ENCODE measurements at places on chromosomes 11 and 22.

GRCh38 chr11:44737245-44738085 is 10.7 kb downstream of the TSPAN18 start:
- DNase-seq: no peak

DNA sequence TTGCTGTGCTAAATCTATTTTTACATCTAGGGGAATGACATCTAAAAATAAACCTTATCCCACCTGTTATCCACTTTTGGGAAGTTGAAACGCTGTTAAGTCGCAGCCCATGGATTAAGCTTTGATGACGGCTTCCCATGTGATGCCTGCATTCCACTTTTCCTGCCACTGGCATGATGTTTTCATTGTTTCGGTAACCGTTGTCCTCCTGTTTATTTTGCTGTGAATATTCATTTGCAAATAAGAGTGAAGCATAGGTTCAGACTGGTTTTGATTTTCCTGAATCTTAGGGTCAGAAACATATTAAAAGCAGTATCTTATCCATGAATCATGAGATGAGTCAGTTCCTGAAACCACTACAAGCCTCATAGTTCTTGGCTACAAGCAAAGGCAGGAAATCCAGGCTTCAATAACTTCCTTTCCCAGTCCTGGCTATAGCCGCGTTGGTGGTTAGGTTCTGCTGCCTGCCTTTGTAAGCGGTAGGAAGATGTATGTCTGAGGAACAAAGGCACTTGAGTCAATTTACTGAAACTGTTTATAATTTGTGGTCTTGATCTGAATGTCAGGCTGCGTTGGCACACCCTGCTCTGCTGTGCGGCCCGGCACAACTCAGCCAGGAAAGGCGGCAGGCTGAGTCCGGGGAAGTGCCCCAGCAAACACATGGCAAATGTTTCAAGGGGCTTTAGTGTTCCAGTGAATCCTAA is 19.4 kb downstream of the TEAD1 start:
- DNase-seq: peak; percentile 50

GRCh38 chr11:134374891-134375550 is 37.0 kb downstream of the B3GAT1 start:
- no peak for DNase-seq

DNA sequence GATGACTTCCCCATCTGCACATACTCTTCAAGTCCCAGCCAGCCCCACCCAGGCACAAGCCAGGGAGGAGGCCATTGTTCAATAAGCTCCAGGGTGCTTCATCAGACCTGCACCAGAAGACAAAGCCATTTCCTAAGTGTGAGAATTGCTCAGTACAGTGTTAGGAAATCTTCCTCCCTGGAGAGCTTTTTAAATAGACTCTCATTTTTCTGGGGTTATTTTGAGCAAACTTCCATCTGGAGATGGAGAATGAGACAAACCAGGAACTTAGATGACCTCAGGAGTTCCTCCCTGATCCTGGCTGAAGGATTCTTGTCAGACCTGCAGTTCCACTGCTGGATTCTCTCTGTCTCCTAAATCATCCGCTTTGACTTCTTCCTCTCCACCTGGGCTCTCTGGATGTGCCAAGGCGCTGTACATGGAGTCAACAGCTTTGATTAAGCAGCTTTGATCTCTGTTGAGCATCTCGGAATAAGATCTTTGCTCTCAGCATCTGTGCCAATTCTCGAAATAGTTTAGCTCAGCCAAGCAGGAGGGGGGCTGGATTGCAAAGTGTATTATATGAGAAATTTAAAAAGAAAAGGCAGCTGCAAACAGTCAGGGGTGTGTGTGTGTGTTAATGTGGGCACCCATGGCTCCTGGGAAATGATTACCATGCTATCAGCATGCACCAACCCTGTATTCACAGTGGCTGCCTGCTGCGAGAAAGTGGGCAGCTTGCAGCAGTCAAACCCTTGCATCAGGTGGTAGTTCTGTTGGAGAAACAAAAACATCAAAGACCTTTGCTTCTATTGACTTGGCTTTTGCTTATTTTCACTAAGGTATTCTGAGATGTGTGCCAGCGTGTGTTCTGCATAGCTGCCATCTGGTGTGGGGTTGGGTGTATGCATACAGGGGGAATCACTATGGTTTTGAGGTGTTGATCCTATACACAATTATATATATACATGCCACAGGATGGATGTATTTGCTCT is 70.2 kb upstream of the NAV2 start:
- no peak for DNase-seq

DNA sequence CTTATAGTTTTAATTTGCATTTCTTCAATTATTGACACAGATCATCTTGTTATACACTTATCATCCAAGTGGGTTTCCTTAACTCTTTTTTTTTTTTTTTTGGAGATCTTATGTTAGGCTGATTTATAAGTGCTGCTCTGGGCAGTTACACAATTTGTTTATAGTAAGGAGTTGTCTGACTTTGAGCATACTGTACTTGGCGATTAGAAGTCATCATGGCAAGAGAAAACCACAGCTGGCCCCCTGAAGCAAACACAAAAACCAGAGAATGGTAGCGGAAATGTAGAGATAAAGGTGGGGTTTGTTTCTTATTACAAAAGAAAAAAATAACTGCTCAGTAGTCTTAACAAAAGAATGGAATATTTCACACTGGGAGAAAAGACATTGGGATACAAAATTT is 292.6 kb downstream of the SWAP70 start:
- no peak for DNase-seq

GRCh38 chr11:75561426-75562047 is 516 bp upstream of the SERPINH1 start:
- DNase-seq: no peak

DNA sequence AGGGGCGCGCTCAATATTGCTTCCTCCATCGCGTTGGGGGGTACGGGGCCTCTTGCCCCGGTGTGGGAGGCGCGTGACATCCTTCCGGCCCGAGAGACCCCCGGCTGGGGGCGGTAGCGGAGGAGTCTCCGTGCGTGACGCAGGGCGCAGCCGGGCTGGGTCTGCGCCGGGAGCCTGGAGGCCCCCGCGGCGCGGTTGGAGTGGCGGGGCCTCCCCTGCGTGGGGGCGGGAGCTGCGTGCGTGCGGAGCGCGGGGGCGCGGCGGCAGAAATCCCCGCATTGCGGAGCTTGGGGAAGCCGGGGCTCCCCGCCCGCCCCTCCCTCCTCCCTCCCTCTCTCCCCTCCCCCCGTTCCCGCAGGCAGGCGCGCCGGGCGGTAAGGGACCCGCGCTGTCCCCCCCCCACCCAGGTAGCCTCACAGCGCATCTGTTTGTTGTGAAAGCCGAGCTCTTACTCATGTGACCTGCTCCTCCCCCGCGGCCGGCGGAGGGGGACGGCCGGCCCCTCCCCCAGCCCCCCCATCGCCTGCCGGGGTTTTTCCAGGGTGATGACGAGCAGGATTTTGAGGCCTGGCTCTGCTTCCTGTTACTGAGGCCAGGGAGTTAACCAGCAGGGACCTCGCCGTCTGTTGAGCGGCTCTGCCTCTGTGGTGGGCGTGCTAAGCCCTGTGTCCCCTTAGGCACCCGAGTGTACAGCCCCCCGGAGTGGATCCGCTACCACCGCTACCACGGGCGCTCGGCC is 1.6 kb downstream of the PIM3 start:
- peak; percentile 55 for DNase-seq

DNA sequence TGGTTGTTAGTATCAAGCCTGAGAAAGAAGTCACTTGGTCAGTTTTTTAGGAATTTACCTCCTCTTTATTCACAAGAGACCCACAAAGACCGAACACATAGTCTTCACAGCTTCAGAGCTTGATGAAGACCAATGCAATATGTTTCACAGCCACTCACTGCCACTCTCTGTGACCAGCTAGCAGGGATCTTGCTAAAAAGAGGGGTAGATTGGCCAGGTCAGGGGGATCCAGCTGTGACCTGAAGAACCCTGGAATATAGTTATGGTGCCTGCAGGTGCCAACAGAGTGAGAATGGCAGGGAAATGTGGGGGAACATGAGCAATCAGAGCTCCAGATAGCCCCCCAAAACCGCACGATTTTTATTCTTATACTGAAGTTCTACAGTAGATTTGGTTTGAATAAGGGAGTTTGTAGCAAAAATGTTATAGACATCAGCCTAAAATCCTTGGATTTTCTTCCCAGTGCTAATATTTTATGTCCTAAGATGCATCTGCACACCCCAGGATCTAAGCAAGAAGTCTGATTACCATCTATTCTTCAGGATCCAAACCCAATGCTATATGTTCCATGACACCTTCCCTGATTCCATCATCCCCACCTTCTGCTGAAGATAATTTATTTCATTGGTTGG is 8.7 kb downstream of the POU2AF1 start:
- DNase-seq: no peak

GRCh38 chr11:117220568-117220967 is 11.3 kb downstream of the PCSK7 start:
- DNase-seq: no peak

GRCh38 chr11:117716521-117717440 is 80.2 kb downstream of the DSCAML1 start:
- DNase-seq: no peak

GRCh38 chr11:44725757-44726282 is 942 bp upstream of the TSPAN18 start:
- DNase-seq: no peak

GRCh38 chr11:44823006-44823405 is 96.2 kb downstream of the TSPAN18 start:
- DNase-seq: no peak

DNA sequence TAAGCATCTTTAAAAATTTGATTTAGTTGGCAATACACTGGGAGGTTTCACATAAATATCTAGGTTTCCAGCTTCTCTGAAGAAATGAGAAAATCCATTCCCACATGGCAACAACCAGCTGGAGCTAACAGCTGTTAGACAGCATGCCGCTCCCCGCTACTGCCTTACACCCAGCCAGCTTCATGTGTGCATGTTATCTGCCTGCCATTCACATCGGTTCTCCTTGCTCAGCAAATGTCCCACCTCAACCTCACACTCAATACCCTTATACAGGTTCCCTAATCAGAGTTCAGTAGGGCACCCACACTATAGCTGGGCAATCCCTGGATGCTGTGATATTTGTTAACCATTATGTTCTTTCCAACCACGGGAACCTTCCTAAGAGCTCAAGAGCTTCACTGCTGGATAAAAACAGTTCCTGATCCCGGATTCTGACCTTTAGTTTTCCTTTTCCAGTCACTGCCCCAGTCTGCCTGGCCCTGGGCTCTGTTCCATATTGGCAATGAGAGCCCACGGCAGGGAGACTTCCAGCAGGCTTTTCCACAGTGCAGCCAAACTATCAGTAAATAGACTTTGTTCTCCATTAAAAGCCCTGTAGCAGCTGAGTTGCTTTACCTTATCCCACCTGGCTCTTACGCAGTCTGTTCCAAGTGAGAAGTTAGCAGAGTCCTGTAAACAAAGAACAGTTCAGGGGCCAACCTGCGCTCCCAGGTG is 8.6 kb downstream of the RPUSD4 start:
- DNase-seq: no peak
